ENCODE measurements at places on chromosomes 11 and 22.

- no peak for DNase-seq
Measured at GRCh38 chr11:23212807-23213206, 352.5 kb upstream of the CCDC179 start.

DNA sequence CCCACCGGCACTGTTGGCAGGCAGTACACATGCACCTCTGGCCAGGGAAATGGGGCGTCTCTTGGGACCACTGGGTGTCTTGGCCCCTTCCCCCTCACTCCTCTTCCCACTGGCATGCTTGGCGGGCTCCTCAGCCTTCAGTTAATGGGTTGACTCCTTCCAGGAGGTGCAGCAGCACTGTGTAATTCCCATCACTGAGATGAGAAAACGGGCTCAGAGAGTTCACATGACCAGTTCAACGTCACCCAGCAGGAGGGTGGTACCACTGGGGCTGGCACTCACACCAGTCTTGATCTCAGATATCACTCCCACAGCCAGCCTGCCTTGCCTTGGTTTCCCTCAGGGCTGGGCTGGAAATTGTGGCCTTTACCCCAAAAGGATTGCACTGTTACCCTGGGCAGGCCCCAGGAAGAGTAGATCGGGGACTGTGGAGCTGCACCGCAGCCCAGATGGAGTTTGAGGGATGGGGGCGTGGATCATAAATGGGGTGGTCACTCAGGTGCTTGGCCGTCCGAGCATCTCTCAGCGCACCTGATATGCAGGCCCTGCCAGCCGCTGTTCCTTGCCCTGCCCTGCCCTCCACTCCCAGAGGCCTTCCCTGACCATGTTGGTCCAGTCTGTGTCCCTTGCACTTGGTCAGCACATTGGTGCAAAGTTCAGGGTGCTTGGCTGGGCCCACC is 16.9 kb downstream of the CAPN5 start:
- DNase-seq: no peak

GRCh38 chr22:26700886-26701285 is 43.5 kb downstream of the MIAT start:
- DNase-seq: no peak

GRCh38 chr11:75303544-75304224 is 47.8 kb downstream of the ARRB1 start:
- DNase-seq: no peak

DNA sequence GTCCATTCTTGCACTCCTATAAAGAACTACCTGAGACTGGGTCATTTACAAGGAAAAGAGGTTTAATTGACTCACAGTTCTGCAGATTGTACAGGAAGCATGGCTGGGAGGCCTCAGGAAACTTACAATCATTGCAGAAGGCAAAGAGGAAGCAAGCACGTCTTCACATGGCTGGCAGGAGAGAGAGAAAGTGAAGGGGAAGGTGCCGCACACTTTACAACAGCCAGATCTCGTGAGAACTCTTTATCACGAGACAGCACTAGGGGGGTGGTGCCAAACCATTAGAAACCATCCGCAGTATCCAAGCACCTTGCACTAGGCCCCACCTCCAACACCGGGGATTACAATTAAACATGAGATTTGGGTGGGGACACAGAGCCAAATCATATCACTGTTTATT is 19.4 kb upstream of the POLA2 start:
- no peak for DNase-seq

GRCh38 chr22:39130892-39131855 is 21.3 kb downstream of the CBX7 start:
- no peak for DNase-seq

DNA sequence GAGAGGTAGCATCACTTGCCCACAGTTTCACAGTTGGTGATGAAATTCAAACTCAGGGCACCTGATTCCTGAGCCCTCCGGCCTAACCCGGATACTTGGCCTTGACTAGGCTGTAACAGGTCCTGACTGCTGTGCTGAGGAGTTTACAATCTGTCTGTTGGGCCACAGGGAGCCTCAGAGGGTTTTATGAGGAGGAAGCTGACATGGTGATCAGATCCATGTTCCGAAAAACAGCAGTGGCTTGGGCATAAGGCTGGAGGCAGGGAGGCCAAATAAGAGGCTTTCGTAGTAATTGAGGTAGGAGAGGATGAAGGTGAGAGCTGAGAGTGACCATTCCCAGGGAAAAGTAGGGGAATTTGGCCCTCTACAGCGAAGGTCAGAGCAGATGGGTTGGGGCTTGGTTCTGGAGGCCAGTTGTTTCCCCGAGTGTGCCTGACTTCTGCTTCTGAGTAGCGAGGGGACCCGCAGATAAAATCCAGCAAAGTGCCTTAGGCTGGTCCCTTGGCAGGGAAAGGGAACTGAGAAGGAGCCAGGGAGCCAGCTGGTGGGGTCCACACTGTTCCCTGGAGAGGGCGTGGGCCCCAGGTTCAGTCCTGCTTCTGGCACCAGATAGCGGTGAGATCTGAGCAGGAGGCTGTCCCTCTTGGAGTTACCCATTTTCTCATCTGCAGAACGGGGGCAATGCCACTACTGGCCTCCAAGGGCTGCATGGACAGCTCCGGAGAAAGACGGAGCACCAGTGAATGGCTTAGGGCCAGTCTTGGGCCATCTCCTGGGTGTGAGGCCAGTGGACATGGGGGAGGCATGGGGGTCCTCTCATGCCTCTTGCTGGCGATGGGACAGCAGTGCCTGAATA is 6.5 kb downstream of the PRDM11 start:
- no peak for DNase-seq

GRCh38 chr11:18100926-18101656 is 4.8 kb downstream of the SAAL1 start:
- no peak for DNase-seq

DNA sequence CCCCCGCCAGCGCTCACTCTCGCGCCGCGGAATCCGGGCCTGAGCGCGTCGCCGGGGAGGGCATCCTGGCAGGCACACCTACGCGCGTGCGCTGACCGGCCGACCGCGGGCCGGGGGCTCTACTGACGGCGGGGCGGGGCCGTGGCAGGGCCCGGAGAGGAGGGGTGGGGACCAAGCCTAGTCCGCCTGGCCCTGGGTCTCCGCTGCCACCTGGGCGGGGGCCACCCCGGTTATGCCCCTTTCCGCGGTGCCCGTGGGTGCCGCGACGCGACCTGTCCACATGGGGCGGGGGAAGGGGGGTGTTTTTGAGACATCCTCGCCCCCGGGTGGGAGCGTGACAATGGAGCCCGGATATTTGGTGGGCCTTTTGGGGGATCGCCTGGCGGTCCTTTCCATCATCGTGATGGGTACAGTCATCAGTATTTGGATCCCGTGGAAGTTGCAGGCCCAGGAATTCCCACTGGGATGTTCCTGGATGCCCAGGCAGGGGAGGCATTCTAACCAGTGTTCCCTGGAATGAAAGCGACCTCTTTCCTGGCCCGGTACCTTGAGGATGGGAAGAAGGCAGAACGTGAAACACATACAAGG is 2.2 kb downstream of the NCAM1 start:
- DNase-seq: no peak

Measured in activated CD8-positive, alpha-beta memory T cell treated with anti-CD3 and anti-CD28 coated beads for 48 hours (primary cell).